NCI-H748 treated with DMSO at 0.1 percent for 48 hours (cell line): ENCODE measurements at places on chromosomes 3 and 15.

DNA sequence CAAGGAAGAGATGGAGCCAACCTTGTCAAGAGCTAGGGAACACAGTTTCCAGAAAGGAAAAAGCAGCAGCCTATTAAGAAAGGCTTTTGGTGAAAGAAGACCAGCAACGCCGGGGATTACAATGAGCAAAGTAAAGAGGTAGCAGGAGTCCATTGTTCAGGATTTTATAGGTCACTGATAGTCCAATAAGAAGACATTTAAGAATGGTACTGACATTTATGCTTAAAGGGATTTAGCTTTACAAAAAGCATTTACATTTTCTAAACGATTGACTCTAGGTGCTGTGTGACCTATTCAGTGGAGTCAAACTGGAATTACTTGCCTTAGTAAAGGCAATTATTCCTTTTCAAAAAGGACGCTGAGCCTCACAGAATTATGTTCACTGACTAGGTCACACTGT is 40.8 kb downstream of the CSNK1G1 start:
- no peak for DNase-seq

DNA sequence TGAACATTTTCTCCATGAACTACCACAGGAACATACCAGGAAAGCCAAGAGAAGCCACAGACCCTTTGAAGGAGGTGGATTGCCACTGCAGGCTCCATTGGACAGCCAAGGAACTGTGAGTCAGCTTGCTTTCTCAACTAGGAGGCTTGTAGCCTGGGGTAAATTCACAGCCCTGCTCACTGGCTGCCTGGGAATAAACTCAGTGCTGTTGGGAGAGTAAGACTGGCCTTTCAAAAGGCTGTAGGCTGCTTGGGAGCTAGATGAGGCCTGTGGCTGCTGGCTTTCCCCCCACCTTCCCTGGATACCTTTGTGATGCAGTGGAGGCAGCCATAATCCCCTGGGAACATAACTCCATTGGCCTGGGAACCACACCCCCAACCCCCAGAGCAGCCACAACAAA is 223.5 kb upstream of the RBMS3 start:
- DNase-seq, result no peak

DNA sequence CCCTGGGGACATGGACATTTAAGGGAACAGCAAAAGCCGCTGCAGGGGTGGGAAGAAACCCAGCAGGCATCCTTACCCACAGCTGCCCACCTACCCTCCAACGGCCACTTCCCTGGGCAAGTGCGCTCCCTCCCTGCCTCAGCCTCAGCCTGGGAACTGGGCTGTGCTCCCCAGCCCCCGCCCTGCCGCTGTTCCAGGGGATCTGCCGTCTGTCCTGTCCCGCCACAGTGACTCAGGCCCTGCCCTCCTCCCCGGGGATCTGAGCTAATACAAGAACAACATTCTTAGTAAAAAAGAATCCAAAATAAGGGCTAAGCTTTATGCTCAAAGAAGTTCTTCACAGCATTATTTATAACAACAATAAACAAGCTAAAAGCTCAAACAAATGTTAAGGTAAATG is 7.4 kb upstream of the IQSEC1 start:
- DNase-seq, result no peak

GRCh38 chr3:14548321-14548729 is 8.2 kb upstream of the GRIP2 start:
- peak; percentile 2 for DNase-seq

- no peak for DNase-seq
These were observed 34.3 kb upstream of the BSN start for GRCh38 chr3:49519916-49520385.

- no peak for DNase-seq
These were observed 86.3 kb upstream of the CDV3 start for GRCh38 chr3:133487204-133487603.

GRCh38 chr3:46859001-46859710 is 4.1 kb downstream of the MYL3 start:
- DNase-seq, result no peak

- DNase-seq, result no peak
These were observed 91.9 kb upstream of the THBS1 start for GRCh38 chr15:39488961-39489360.

DNA sequence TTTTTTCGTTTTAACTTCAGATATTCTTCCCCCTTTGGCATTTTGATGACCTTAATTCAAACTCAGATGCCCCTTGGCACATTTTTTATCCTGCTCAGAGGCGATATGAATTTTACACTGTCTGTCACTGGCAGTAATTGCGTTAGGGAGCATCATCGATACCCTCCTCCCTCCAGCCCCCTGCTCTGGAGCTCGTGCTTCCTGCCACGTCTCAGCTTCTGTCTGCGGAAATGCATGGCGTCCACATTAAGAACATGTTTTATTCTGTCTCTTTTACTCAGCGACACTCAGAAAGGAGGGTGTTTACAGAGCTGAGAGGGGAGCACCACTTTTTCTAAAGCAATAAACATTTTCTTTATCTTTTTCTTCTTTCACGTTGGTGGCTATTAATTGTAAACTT is 254.2 kb downstream of the EBLN2 start:
- DNase-seq, result no peak

DNA sequence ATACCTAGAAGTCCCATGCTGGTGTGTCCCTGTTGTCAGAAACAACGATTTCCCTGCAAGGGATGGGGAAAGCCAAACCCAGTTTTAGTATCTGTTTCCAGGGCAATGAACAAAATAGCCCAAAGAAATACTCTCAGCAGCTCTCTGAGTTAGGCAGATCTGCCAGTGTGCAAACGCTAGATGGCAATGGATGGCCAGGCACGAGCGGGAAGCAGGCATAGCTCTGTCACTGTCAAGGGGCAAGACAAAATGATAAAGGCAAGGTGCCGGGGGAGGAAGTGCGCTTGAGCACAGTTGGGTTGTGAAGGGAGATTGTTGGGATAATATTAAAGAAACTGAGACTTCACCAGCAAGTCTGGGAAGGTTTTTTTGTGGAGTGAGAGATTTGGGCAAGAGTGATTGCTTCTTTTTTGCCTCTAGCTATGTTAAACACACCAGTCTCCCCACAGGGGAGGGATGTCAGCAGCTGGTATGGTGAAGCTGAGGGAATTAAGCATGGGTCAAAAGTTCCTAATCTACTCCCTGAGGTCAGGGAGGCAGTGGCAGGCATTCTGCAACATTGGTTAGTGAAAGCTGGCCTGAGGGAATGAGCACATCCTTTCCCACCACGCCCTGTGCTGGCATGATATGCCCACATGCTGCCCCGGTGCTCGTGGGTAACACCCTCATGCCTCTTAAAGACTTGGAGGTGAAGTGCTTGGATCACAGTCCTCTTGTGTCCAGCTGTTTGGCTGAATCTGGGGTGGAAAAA is 117.5 kb downstream of the PDCD6IP start:
- peak; percentile 8 for DNase-seq

GRCh38 chr3:139318431-139318816 is 25.4 kb upstream of the MRPS22 start:
- peak; percentile 19 for DNase-seq
